ENCODE measurements at places on chromosomes 7 and 10.

- no peak for DNase-seq
Measured at GRCh38 chr10:1364151-1364910, 308.1 kb downstream of the WDR37 start.

- DNase-seq, result no peak
Measured at GRCh38 chr10:43145311-43145710, 7.1 kb downstream of the CSGALNACT2 start.

DNA sequence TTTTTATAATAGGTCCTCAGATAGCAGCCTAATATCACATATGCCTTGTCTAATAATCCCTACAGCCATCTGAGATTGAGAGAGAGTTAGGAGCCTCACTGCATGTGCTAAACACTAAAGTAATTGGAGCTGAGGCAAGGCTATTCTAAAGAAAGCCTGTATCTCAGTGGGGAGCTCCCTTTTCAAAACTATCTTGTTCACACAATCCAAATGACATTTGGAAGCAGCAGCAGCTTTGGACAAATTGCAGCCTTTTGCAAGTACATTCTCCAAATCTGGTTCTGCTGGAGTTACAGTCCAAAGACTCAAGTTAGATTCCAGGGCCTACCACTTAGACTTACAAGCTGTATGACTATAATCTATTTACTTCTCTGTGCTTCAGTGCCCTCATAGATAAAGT is 104.5 kb downstream of the MACC1 start:
- DNase-seq, result no peak

- no peak for DNase-seq
Measured at GRCh38 chr7:75876126-75876881, 2.5 kb upstream of the RHBDD2 start.

DNA sequence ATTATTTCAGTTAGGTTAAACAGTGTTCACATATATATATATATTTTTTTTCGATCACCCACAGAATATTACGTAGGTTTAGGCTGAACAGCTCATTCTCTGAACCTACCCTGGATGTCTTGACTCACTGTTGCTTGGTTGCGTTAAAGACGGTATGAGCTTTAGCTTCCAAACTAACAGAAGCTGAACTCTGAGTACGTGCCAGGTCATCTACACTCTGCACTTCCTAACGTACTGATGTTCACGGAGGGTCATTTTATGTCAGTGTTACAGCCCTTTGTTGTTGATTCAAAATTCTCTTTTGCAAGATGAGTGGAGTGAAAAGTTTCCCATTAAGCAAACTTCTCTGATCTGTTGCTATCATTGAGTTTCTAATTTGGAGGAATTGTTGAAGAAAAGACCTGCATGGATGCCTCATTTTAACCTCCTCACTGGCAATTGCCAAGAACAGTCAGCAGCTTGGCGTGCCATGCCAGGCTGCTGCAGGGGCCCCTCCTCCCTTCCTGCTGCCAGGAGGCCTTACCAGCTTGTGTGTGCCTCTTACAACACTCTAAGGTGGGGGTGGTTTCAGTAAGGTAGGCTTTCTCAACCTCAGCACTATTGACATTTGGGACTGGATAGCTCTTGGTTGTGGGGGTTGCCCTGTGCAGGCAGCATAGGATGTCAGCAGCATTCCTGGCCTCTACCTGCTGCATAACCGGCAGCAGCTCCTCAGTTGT is 44.3 kb downstream of the INSYN2A start:
- DNase-seq, result no peak

- DNase-seq, result no peak
Measured at GRCh38 chr10:48705401-48705938, 20.8 kb downstream of the WDFY4 start.

DNA sequence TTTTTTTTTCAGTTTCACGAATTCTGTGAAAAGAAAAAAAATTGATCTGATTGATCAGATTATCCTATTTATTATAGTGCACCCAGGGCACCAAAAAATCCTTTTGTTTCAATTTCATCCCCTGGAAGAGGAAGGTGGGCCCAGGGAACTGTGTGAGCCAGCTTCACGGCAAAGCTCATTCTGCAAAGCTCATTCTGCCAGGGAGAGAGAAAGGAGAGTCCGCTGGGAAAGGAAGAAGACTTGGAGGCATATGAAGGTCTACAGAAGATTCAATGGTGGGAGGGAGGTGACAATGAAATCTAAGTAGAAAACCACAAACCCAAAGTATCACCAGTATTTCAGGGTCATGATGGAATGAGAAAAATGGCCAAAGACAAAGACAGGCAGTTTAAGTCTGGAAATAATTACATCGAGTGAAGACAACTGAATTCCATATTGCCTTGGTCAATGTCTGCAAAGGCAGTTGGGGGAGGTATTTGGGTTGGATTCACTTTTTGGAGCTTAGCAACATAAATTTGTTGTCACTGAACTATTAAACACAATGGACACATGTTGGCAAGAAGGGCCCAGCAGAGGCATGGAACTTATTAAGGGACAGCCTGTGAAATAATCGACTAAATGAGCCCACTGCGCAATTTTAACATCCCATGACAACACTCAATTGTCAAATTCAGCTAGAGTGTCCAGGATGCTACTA is 587.8 kb upstream of the MKI67 start:
- DNase-seq, result peak; percentile 88

Measured in right hindlimb (tissue), 1 donor.